ENCODE measurements at places on chromosomes 7 and 10.

DNA sequence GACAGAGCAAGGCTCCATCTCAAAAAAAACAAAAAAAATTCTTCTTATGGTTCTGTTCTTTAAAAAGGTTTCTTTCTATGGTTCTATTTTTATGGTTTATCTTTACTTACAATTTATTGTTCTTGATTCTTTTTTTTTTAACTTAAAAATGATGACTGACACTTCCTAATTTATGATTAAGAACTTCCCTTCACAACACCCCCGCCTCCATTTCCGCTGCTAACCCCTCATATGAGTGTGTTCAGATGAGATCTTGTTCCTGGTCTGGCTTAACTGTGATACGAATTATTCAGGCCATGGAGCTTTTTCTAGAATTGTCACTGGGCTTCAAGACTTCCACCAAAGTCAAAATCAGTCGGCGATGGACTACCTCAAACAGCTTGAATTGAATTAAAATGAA lies 33.9 kb downstream of the PTER start:
- no peak for DNase-seq

GRCh38 chr10:43210556-43210955 lies 56.3 kb downstream of the RASGEF1A start:
- DNase-seq = no peak

- no peak for DNase-seq
Measured at GRCh38 chr7:132825932-132826835, 249.9 kb upstream of the PLXNA4 start.

- DNase-seq = no peak
Measured at GRCh38 chr7:23394488-23395171, 75.7 kb downstream of the IGF2BP3 start.

DNA sequence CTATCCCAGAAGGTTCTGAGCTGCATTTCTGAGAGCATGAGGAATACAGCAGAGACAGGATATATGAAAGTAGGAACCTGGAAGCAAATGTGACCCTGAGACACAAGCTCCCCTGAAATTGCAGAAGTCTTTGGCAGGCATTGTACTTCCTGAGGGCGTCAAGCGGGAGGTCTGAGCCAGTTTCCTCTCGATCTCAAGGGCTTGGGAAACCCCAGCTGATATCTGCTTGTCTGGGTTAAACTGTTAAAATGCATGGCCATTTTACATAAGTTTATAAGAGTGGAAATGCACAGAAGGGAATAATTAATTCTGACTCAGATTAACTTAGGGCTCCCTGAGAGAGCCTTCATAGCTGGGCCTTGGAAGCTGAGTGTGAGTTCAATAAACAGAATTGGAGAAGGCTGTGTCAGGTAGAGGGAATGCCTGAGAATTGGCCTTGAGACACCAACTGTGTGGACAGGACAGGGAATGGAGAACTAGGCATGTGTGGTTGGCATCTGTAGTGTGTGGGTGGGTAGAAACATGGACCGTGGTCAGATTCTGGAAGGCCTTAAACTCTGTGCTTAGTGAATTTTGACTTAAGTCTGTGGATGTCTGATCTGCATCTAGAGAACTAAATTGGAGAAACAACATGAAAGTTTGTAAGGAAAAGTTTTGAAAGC lies 53.3 kb downstream of the WIPF3 start:
- DNase-seq = no peak

DNA sequence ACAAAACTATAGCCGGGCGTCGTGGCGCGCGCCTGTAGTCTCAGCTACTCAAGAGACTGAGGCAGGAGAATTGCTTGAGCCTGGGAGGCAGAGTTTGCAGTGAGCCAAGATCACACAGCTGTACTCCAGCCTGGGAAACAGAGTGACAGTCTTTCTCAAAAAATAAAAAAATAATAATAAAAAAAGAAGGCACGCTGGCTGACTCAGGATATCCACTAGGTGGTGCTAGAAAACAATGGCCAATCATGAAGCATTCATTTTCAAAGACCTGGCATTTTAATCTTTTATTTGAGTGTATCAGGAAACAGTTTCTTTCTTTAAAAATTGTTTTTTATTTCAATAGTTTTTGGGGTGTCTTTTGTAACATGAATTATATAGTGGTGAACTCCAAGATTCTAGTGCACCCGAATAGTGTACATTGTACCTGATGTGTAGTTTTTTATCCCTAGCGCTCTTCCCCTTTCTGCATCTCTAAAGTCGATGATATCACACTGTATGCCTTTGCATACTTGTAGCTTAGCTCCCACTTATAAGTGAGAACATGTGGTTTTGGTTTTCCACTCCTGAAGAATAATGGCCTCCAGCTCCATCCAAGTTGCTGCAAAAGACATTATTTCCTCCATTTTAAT lies 88.6 kb downstream of the LYZL1 start:
- DNase-seq = peak; percentile 43

- no peak for DNase-seq
Measured at GRCh38 chr7:149830997-149831740, 7.0 kb upstream of the ZNF862 start.

GRCh38 chr7:137147338-137147720 lies 196.2 kb downstream of the PTN start:
- no peak for DNase-seq
